ENCODE measurements at places on chromosomes 13 and 19.
A peak's percentile ranks its signal among the peaks of the same experiment; 100 is the strongest.

GRCh38 chr13:99614465-99614885 lies 113.2 kb downstream of the TM9SF2 start:
- H3K27ac ChIP-seq = no peak overlapping the region
- no peaks in the 10 kb centered on the region for H3K27me3 ChIP-seq
- DNase-seq = no peak
- no peaks in the 10 kb centered on the region for H3K36me3 ChIP-seq

DNA sequence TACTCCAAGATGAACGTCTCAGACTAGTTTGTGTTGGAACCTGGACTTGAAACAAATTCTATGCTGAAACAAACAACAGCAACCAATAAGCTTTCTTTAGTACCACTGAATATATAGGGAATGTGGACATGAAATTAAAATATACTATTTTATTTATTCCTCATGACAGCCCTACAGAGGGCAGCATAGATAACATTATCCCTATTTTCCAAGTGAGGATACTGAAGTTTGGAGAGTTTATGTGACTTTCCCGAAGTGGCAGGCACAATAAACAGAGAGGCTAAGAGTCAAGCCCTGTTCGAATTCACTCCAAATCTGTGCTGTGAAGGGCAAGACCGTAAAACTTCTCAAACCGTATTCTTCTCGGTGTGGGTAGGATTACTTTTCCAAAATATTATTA lies 509.9 kb upstream of the GPC6 start:
- peak; percentile 39 for DNase-seq
- no peaks in the 10 kb centered on the region for H3K36me3 ChIP-seq
- H3K27ac ChIP-seq = no peak overlapping the region
- H3K4me1 ChIP-seq = no peaks in the 10 kb centered on the region
- no peaks in the 10 kb centered on the region for H3K27me3 ChIP-seq
- H3K4me3 ChIP-seq = no peak overlapping the region

- no peaks in the 10 kb centered on the region for H3K4me1 ChIP-seq
- H3K27me3 ChIP-seq = no peaks in the 10 kb centered on the region
- DNase-seq = no peak
- no peaks in the 10 kb centered on the region for H3K36me3 ChIP-seq
Observed at GRCh38 chr19:30293051-30293785, 79.0 kb upstream of the ZNF536 start.

DNA sequence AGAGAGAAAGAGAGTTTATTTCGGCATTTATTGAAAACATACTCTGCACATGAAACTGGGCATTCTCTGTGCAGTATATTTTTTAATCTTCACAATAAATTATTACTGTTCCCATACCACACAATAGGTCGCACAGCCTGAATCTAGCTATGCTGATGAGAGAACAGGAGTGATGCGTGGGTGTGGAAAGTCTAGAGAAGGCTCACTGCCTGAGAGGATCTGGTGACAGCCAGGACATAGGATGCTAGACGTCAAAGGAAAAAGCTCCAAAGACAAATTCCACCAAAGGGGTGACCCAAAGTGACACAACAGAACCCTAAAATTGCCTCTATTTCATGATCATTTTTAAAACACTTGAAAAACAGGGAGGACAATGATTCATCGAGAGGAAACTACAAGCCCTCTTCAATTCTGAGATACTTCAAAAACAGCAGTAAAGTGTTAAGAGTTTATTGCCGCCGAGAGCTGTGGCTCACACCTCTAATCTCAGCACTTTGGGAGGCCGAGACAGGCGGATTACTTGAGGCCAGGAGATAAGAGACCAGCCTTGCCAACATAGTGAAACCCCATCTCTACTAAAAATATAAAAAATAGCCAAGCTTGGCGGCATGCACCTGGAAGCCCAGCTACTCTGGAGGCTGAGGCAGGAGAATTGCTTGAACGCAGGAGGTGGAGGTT lies 189.6 kb upstream of the NBEA start:
- no peak for DNase-seq
- H3K4me3 ChIP-seq = no peak overlapping the region
- no peak overlapping the region for H3K27ac ChIP-seq
- H3K4me1 ChIP-seq = 0 out of 2 replicates have a peak, but pooled peaks cover 7% of the 10 kb centered on the region

DNA sequence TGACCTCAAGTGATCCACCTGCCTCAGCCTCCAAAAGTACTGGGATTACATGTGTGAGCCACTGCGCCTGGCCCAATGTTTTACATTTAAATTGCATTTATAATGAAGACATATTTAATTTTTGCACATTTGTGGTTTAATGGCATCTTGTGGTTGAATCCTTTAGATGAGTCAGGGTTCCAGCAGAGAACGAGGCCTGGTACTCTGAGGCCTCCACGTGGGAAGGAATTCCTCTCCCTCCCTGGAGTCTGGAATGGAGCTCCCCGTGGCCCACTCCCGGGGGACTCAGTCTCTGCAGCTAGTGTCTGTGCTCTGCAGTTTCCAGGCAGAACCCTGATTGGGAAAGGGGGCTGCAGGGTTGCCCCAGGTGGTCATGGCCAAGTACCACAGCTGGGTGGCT lies 24.2 kb downstream of the ZFR2 start:
- H3K27me3 ChIP-seq = peaks cover 50% of the 10 kb centered on the region
- no peak overlapping the region for H3K4me3 ChIP-seq
- DNase-seq = no peak
- no peaks in the 10 kb centered on the region for H3K36me3 ChIP-seq

GRCh38 chr13:105196052-105196451 lies 1339.4 kb downstream of the EFNB2 start:
- no peak overlapping the region for H3K27ac ChIP-seq
- no peaks in the 10 kb centered on the region for H3K4me1 ChIP-seq

GRCh38 chr13:87295636-87296035 lies 375.5 kb upstream of the SLITRK5 start:
- H3K4me3 ChIP-seq = no peak overlapping the region
- no peaks in the 10 kb centered on the region for H3K27me3 ChIP-seq
- no peaks in the 10 kb centered on the region for H3K36me3 ChIP-seq
- no peak overlapping the region for H3K27ac ChIP-seq
- no peak for DNase-seq
- no peaks in the 10 kb centered on the region for H3K4me1 ChIP-seq

GRCh38 chr13:42794577-42795275 lies 13.3 kb downstream of the FAM216B start:
- no peaks in the 10 kb centered on the region for H3K36me3 ChIP-seq
- H3K27ac ChIP-seq = no peak overlapping the region
- H3K27me3 ChIP-seq = no peaks in the 10 kb centered on the region
- peak; percentile 22 for DNase-seq

GRCh38 chr19:45591004-45591637 lies 6.5 kb upstream of the OPA3 start:
- peak; percentile 34 for DNase-seq
- H3K4me3 ChIP-seq = no peak overlapping the region
- H3K27me3 ChIP-seq = no peaks in the 10 kb centered on the region

Data from GM23248 (cell line).